ENCODE measurements at places on chromosomes 7 and 10.

DNA sequence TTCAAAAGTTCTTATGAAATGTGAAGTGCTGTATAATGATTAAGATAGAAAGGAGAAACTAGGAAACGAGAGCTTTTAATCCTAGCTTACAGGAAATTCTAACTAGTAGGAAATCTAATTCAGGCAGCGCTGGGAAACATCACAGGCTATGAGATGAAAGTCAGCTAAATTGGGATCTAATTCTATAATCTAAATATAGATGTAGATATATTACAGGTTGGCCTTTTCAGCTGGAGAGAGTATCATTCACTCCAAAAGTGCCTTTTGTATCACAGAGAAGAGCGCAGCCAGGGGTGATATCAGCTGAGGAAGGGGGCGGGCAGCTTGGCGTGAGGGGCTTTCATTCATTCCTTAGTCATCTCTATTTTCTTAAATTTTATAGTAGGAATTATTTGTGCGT, 157.0 kb downstream of the CUX1 start:
- DNase-seq = no peak

- no peak for DNase-seq
These were observed 20.4 kb upstream of the LMTK2 start for GRCh38 chr7:98086281-98086718.

- DNase-seq = no peak
These were observed 56.3 kb downstream of the ASB13 start for GRCh38 chr10:5609952-5610616.

- DNase-seq = no peak
These were observed 119.0 kb upstream of the CACUL1 start for GRCh38 chr10:118873738-118874105.

DNA sequence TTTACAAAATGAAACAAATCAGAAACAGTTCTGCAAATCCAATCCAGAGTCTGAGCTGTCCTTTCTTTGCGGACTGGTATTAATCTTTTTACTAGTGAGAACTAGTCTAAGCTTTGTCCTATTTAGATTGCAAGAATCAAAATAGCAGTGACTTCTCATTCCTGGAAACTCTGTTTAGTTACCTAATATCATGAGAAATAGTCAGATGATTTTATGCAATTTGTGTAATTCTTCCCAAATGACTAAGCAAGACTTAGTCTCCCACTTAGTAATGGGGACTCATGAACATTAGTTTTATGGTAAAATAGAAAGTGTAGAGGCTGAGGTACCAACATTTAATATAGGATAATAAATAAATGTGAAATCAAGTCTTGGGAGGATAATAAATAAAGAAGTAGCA, 341.3 kb downstream of the DNAJB9 start:
- DNase-seq = no peak

DNA sequence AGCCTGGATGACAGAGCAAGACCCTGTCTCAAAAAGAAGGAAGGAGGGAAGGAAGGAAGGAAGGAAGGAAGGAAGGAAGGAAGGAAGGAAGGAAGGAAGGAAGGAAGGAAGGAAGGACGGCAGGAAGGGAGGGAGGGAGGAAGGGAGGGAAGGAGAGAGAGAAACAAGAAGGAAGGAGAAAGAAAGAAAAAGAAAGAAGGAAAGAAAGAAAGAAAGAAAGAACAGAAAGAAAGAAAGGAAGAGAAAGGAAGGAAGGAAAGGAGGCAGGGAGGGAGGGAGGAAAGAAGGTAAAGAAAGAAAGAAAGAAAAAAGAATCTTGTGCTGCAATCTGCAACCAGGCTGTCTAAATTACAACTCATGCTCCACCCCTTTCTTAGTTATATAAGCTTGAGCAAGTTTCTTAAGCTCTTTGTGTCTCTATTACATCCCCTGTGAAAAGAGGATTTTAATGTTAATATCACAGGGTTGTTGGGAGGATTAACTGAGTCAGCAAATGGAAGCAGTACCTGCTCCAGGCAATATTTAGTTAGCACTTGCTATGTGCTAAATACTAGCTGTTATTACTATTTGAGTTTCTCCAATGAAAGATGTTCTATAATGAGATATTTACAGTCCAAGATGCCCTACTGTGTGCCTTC, 917.9 kb upstream of the AUTS2 start:
- no peak for DNase-seq

DNA sequence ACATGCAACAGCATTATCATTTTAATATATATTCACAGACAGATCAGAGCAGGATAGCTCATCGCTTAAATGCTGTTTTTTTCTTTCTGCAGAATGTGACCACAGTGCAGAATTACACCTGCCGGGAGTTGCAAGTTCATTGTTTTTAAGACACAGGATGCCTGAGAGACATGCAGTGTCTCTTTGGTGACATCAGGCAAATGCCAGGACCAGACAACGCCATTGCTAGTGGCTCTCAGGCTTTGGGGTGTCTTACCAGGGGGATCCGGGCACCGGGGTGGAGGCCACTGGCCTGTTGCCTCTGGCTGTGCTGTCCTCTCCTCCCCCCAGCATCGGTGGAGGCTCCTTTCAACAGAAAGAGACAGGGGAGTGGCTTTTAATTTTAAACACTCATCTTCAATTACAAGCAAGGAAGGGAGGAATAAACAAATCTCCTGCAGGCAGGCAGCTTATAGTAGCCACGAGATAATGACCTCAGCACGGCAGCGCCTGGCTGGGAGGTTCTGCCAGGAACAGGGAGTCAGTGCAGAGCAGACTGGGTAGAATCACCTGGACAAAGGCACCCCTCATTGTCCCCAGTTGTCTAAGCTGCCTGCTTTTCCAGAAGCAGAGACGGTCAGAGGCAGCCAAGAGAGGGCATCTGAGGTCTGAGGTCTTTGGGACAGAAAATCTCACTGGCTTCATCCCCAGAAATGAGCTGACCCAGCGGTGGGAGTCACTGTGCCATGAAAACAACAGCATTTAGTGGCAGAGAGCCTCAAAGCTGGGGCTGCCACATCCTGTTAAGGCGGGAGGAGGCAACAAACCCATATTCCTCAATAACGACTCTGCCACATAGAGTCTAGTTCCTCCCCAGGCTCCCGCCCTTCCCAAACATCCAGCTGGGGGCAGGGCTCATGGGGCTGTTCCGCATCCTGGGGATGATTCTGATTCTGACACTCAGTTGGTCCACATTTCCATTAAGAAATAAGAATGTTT, 148.4 kb downstream of the TCERG1L start:
- DNase-seq = no peak

- no peak for DNase-seq
These were observed 110.6 kb downstream of the ABLIM1 start for GRCh38 chr10:114547514-114547913.

DNA sequence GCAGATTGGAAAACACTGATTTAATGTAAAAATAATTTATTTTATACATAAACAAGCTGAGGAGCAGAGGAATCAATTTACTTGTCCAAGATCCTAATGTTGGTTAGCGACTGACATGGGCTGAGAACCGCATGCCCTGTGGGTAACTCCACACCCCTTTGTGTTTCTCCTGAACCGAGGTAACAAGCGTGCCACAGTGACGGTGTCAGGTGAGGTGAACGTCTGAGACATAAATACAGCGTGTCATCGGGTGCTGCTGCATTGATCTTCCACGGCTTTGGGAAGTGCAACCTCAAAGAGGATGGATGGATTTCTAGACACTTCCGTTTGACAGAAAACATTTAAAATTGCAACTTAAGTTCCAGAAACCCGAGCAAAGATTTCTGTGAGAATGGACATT, 386.8 kb upstream of the ADARB2 start:
- no peak for DNase-seq

DNA sequence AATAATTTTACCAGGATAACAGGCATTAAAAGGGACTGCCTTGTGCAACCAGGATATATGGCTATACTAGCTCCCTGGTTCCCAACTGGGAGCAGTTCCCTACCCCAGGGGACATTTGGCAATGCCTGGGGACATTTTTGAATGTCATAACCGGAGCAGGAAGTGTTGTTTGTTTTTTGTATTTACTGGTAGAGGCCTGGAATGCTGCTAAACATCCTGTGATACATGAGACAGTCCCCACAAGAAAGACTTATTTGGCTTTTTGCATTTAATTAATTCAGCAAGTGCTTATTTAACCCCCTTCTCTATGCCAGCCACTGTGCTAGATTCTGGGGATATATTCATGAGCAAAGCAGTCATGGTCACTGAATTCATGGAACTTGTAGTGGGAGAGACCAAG, 181.2 kb downstream of the BBS9 start:
- DNase-seq = no peak

- no peak for DNase-seq
These were observed 28.3 kb downstream of the DRGX start for GRCh38 chr10:49367600-49367999.

DNA sequence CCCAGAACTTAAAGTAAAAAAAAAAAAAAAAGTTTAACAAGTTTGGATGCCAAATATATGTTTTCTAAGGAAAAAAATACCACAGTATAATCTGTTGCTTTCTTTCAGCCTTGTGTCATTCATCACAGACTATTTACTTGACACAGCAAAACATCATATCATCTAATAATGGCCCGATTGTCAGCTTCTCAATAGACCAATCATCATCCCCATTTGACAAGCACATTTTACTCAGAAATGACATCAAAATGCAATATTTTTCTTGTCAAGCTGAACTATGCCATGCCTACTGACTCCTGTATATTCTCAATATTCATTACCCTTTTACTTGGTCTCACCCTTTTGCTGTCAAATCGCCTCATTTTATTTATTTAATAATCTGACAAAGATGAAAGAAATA, 249.7 kb downstream of the NRG3 start:
- DNase-seq = no peak

DNA sequence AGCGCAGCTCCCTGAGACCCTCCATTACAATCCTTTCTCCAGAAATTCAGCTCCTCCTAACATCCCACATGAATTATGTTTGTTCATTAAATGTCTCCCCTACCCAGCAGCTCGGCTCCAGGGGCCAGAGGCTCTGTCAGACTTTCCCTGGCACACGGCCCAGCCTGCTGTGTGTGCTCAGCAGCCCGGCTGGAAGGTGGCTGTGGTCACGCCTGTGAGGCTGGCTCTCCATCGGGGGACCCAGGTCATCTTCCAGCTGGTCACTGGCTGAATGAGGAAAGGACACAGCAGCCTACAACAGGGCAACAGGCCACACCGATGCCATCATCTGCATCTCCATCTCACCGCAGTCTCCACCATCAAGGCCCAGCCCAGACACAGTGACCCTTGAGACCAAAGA, 219.8 kb downstream of the MAD1L1 start:
- no peak for DNase-seq

- no peak for DNase-seq
These were observed 144.1 kb downstream of the C10orf105 start for GRCh38 chr10:71575451-71575850.

GRCh38 chr7:101386558-101387231, 24.0 kb downstream of the COL26A1 start:
- DNase-seq = no peak

DNA sequence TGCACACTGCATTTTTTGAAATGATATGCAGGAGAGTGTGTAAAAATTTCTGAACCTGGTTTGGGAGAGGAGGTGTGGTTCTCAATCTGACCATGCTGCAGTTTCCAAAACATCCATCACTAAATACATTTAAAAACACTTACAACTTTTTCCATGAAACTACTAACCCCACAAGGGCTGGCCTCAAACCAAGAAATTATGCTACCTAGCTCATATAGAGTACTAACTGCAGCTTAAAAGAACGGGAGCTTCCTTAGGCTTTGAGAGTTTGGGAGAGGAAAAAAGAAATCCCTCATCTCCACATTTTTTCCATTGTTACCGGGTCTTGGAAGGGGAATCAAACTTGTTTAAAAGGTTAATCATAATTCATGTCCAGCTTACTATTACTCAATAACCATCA, 214.2 kb downstream of the GLI3 start:
- DNase-seq = no peak
